ENCODE measurements at places on chromosomes 3 and 15.

DNA sequence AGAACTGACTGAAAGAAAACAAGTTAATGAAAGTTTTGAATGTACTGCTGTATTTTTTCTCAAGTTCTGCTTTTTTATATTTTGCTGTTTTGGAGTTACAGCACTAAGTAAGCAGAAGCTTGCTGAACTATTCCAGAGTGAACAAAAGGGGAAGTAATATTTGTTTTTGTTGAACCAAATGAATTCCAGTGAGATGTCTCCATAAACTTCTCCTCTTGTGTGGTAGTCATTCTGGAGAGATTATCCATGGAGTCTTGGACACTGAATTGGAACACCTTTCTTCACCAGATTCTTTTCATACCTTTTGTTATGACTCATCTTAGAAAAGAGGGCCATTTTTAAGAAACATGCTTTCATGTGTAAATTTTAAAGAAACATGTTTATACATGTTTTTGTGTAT, 8.8 kb downstream of the ANKUB1 start:
- H3K27ac ChIP-seq: no peak overlapping the region
- H3K4me1 ChIP-seq: no peaks in the 10 kb centered on the region
- no peaks in the 10 kb centered on the region for H3K36me3 ChIP-seq
- H3K4me3 ChIP-seq: no peak overlapping the region

GRCh38 chr15:84081391-84082168, 154.0 kb upstream of the GOLGA6L4 start:
- no peak overlapping the region for H3K27ac ChIP-seq
- H3K4me1 ChIP-seq: peaks cover 6% of the 10 kb centered on the region
- peaks cover 36% of the 10 kb centered on the region for H3K27me3 ChIP-seq
- H3K36me3 ChIP-seq: no peaks in the 10 kb centered on the region
- no peak for DNase-seq
- no peak overlapping the region for H3K4me3 ChIP-seq

GRCh38 chr3:9627901-9628633, 21.2 kb upstream of the MTMR14 start:
- H3K4me3 ChIP-seq: no peak overlapping the region
- H3K36me3 ChIP-seq: no peaks in the 10 kb centered on the region

DNA sequence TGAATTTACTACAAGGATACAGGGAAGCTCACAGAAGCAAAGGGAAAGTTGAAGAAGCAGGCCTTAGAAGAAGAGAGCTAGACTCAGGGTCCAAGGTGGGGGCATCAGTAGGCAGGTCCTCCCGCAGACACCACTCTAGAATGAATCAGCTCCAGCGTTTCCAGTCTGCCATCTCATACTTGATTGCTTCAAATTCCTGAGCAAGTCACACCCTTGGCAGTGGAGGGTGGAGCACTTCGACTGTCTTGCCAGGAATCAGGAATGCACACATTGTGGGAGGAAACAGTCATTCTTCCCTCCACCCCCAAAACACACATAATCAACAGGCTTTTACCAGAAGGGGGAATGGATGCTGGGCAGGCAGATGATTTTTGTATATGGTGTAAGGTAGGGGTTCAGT, 78.5 kb downstream of the CHCHD6 start:
- H3K4me1 ChIP-seq: peaks cover 11% of the 10 kb centered on the region
- peaks cover 5% of the 10 kb centered on the region for H3K36me3 ChIP-seq
- H3K27me3 ChIP-seq: no peaks in the 10 kb centered on the region
- H3K27ac ChIP-seq: peak overlapping the region; percentile 67

GRCh38 chr3:30628205-30628900, 22.0 kb downstream of the TGFBR2 start:
- no peaks in the 10 kb centered on the region for H3K27me3 ChIP-seq
- H3K36me3 ChIP-seq: peaks cover 22% of the 10 kb centered on the region
- no peak for DNase-seq
- H3K27ac ChIP-seq: no peak overlapping the region
- H3K4me3 ChIP-seq: no peak overlapping the region

DNA sequence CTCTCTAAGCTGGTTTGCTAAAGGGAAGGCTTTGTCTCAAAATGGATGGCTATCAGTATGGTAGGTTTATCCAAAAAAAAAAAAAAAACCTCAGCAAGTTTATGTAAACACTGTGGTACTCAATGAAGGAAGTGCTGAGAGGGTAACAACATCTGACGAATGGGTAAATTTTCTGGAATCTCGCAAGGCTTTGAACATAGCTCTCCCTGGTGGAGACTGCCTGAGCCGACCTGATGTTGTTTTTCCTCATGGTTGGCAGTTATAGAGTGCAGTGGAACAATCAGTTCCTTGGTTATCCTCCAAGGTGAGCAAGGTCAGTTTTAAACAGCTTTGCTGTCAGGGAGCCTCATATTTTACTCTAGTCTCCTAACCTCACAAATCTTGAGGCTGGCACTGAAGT, 94.6 kb downstream of the ZPLD1 start:
- H3K4me1 ChIP-seq: no peaks in the 10 kb centered on the region
- DNase-seq: no peak
- H3K4me3 ChIP-seq: no peak overlapping the region
- H3K27me3 ChIP-seq: no peaks in the 10 kb centered on the region
- H3K36me3 ChIP-seq: no peaks in the 10 kb centered on the region

GRCh38 chr3:197539651-197540051, 16.1 kb downstream of the BDH1 start:
- peak overlapping the region; percentile 35 for H3K4me3 ChIP-seq
- H3K36me3 ChIP-seq: peaks cover 7% of the 10 kb centered on the region
- DNase-seq: no peak
- no peaks in the 10 kb centered on the region for H3K27me3 ChIP-seq
- H3K4me1 ChIP-seq: peaks cover 19% of the 10 kb centered on the region
- H3K27ac ChIP-seq: peak overlapping the region; percentile 89

DNA sequence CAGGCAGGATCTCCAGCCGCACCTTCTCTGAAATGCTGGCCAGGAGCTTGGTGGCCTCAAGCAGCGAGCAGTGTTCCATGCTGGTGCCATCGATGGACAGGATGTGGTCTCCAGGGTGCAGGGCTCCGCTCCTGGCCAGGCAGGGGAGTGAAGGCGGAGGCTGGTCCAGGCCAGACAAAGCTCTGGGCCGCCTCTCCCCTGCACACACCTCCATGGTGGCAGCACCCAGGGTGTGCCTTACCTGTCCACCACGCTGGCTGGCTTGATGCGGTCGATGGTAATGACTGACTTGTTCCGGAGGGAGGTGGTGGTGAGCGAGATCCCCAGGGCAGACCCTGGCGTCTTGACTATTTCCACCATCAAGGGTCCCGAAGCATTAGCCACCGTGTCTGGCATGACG, 20.0 kb downstream of the GRIP2 start:
- DNase-seq: no peak
- no peaks in the 10 kb centered on the region for H3K27me3 ChIP-seq
- no peaks in the 10 kb centered on the region for H3K36me3 ChIP-seq

- DNase-seq: no peak
- no peaks in the 10 kb centered on the region for H3K4me1 ChIP-seq
- no peak overlapping the region for H3K4me3 ChIP-seq
- H3K36me3 ChIP-seq: no peaks in the 10 kb centered on the region
Observed at GRCh38 chr15:79101866-79102581, 11.4 kb upstream of the RASGRF1 start.

DNA sequence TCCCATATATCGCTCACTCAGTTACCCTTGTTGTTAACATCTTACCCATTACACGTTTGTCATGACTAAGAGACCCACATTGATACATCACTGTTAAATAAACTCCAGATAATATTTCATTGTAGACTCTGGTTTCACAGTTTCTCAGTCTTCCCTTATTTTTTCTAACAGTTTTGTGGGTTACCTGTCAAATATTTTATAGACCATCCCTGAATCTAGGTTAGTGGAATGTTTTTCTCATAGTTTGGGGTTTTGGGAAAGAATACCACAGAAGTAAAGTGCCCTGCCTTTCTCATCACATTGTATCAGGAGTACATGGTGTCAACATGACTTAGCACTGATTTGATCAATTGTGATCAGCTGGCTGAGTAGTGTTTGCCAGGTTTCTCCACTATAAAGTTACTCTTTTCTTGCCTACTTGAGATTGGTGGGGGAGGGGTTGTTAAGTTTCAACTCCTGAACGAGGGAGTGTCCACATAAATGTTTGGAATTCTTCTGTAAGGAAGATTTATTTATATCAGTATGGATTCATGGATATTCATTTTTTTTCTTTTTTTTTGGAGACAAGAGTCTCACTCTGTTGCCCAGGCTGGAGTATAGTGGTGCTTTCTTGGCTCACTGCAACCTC, 25.9 kb downstream of the RNF111 start:
- no peaks in the 10 kb centered on the region for H3K27me3 ChIP-seq
- DNase-seq: no peak
- H3K4me3 ChIP-seq: no peak overlapping the region
- H3K4me1 ChIP-seq: peaks cover 11% of the 10 kb centered on the region

GRCh38 chr3:50371133-50371685, 11.9 kb upstream of the TMEM115 start:
- no peak overlapping the region for H3K27ac ChIP-seq
- no peak for DNase-seq
- no peak overlapping the region for H3K4me3 ChIP-seq
- H3K36me3 ChIP-seq: no peaks in the 10 kb centered on the region

DNA sequence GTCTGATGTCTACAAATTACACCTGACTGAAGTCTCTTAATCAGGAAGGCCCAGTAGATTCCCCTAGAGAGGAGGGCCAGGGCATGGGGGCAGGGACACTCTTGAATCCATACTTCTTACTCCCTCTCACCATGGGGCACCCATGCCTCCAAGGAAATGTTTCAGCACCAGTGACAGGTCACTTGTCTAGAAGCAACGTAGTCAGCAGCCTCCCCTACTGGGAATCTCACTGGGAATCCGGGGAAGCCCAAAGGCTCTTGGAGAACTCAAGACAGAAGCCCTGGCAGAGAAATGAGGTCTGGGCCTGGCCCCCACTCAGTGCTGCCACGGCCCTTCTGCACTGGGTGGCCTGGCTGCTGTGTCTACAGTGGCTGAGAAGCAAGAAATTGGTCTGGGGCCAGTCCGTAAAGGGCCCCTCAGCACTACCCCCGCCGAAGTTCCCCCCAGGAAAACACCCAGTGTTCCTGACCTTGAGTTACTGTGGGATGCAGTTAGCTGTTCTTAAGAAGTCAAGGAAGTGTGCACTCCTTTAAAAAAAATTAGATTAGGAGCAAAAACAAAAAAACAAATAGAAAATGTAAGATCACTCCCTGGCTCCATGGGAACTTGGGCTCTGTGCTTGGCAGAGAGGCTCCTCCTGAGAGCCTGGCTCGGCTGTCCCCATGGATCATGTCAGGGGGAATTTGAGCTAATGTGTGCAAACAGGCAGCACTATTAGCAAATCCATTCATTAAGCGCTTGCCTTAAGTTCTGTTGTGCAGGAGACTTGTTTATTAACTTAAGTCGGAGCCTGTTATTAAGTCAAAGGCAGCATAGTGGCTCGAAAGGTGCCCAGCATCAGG, 5.4 kb upstream of the LINGO1 start:
- H3K4me1 ChIP-seq: peaks cover 5% of the 10 kb centered on the region
- no peak overlapping the region for H3K4me3 ChIP-seq
- DNase-seq: no peak
- H3K36me3 ChIP-seq: no peaks in the 10 kb centered on the region
- peaks cover 50% of the 10 kb centered on the region for H3K27me3 ChIP-seq
- no peak overlapping the region for H3K27ac ChIP-seq

- H3K27me3 ChIP-seq: no peaks in the 10 kb centered on the region
- H3K27ac ChIP-seq: no peak overlapping the region
- H3K4me1 ChIP-seq: peaks cover 6% of the 10 kb centered on the region
- H3K4me3 ChIP-seq: no peak overlapping the region
- DNase-seq: no peak
- peaks cover 9% of the 10 kb centered on the region for H3K36me3 ChIP-seq
Observed at GRCh38 chr3:131329774-131330173, 51.8 kb upstream of the NUDT16 start.

GRCh38 chr15:99681990-99682389, 51.2 kb downstream of the LYSMD4 start:
- peaks cover 55% of the 10 kb centered on the region for H3K36me3 ChIP-seq
- no peaks in the 10 kb centered on the region for H3K27me3 ChIP-seq
- no peaks in the 10 kb centered on the region for H3K4me1 ChIP-seq
- H3K27ac ChIP-seq: no peak overlapping the region
- no peak for DNase-seq

DNA sequence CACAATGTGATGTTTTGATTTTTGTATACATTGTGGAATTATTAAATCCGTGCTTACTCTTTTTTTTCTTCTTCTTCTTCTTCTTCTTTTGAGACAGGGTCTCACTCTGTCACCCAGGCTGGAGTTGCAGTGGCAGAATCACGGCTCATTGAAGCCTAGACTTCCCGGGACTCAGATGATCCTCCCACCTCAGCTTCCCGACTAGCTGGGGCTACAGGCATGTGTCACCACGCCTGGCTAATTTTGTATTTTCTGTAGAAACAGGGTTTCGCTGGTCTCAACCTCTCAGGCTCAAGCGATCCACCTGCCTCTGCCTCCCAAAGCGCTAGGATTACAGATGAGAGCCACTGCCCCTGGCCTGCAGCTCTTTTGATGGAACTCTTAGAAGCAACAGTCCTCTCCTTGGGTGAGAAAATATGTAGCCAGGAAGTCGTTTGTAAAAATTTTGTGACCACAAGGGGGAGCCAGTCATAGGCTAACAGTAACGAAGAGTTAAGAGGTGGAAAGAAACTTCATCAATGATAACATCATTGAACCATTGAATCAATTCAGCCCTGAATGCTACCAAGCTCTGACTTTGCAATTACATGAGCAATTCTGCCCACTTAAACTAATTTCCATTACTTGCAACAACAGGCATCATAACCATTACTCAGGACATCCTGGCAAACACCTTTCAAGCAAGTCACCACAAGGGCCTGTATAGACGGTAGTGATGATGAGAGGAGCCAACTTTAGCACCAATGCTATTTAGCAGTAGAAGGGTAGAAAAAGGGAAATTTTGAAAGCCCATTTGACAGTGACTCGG, 16.7 kb upstream of the CMTM7 start:
- peaks cover 34% of the 10 kb centered on the region for H3K4me1 ChIP-seq
- no peak overlapping the region for H3K4me3 ChIP-seq
- no peaks in the 10 kb centered on the region for H3K27me3 ChIP-seq
- DNase-seq: peak; percentile 47
- peaks cover 18% of the 10 kb centered on the region for H3K36me3 ChIP-seq
- peak overlapping the region; percentile 11 for H3K27ac ChIP-seq
